ENCODE measurements at places on chromosomes 12 and 14.

DNA sequence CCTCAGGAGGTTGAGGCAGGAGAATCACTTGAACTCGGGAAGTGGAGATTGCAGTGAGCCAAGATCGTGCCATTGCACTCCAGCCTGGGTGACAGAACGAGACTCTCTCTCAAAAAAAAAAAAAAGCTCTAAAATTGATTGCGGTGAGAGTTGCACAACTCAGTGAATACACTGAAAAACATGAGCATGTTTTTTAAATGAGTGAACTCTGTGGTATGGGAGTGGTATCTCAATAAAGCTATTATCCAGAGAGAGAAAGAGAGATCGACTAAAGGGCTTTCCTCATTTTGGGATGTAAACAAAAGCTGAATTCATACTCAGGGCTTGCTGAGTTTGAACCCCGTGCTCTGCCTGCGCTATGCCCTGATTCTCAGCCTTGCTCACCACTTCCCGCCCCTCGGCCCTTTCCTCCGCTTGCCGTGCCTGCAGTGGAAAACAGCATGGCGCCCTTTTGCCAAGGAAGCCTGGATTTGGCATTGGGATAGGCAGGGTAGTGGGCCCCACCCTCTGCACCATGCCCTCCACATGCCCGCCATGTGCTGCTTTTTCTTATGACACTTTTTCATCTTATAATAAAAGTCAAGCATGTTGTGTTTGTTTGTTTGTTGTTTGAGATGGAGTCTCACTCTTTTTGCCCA lies 102.5 kb downstream of the LGMN start:
- DNase-seq: no peak

DNA sequence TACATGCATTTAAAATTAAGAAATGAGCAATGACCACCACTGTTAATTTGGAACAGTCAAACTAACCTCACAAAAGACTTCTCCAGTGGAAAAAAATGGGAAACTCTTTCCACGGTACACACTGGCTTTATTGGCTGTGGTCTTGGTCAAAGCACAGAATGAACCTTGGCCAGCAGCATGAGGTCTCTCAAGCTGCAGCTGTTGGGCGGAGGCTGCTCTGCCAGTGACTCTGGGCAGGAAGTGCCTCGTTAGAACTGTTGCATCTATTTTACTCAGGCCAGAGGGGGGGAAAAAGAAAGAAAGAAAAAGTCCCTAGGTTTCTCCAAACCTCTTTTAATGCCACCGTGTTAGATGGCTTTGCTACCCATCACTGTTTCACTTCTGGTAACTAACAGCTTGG lies 279.8 kb upstream of the DIO2 start:
- no peak for DNase-seq

DNA sequence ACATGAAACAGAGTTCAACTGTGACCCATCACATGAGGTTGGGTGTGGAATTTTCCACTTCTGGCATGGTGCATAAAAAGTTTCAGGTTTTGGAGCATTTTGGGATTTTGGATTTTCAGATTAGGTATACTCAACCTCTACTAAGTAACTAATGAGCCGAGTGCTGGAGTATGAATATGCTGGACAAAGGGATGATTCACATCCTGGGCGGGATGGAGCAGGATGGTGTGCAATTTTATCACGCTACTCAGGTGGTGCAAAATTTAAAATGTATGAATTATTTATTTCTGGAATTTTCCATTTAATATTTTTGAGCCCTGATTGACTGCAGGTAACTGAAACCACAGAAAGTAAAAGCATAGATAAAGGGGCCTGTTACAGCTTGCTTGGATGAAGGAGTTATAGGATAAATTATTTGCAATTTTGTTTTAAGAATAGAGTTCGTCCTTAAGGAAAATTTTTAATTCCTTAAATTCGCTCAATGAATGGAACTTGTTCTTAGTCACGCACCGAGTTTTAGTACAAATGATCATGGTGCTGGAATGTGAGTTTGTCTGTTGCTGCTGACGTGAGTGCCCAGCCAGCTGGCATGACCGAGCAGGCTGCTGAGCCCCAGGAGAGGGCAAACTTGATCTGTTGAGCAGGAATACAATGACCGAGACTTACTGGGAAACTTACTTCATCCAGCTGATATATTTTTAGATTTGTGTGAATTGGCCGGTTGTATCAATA lies 176.3 kb downstream of the ESR2 start:
- no peak for DNase-seq

DNA sequence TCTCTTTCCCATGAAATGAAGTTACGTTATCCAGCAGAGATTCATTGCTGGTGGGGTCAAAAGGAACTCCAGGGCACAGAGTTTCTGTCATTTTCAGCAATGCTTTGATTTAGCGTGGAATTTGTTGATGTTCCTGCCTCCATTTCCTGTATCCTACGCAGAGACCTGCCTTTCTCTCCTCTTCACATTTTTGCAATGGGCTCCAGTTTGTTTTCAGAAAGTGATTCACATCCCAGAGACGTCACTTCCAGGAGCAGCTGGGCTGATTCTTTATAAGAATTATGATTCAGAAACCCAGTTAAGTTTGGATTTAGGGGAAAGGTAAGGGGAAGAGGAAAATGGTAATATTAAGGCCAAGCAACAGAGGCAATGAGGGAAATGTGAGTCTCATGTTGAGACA lies 11.6 kb downstream of the RNASE10 start:
- DNase-seq: no peak

DNA sequence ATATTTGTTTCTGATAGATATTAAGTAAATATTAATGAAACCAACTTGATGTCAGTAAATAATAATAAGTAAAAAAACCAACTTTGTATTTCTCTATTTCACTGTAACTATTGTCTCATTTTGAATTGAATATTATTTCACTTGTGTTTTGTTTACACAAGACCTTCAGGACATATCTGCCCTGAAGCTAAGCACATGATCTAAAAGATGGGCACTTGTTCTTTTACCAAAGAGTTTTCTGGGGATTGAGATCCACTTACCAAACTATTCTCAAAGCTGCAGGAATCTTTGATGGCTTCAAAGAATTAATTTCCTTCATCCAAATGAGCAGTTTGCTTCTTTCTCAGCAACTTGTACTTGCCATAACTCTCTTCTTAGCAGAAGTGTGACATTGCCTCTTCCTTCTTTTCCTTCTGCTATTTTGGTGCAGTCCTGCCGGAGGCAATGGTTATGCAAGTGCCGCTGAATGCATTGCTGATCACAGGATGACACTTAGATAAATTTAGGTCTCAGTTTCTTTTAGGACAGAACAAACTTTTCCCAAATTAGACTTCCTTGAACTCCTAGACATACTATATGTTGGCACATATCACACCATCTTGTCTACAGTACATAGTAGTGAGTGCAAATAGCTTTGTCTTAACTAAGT lies 9.2 kb downstream of the FAR2 start:
- DNase-seq: no peak

DNA sequence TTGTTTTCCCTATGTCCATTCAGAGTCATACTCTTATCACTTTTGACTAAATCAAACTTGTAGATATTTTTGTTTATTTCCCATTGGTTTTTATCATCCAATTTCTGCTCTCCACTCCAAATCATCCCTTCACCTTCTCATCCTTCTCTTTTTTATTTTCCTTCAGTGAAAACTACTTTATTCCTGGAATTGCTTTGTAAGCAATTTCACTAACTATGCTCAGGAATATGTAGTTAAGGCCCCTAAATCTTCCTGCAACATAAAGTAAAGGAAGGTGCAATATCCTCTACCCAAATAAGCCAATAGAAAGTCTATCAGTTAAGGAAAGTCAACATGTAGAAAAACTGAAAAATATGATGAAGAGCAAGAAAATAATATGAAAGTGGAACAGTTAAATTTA lies 308.4 kb downstream of the SEC23A start:
- DNase-seq: no peak

DNA sequence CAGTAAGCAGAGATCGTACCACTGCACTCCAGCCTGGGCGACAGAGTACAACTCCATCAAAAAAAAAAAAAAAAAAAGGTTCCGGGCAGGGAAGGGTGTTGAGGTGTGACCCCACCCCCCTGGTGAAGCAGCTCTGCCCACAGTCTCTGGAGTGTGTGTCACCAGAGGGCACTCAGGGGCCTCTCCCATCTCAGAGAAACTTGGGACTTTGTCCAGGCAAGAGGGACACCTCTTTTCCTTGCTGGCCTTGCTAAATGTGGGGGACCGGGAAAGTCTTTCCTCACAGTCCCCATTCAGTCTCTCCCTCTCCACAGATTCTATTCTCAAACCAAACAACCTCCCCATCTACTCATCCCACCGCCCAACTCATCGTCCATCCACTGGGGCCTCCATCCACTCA lies 43.6 kb downstream of the RFLNA start:
- no peak for DNase-seq

DNA sequence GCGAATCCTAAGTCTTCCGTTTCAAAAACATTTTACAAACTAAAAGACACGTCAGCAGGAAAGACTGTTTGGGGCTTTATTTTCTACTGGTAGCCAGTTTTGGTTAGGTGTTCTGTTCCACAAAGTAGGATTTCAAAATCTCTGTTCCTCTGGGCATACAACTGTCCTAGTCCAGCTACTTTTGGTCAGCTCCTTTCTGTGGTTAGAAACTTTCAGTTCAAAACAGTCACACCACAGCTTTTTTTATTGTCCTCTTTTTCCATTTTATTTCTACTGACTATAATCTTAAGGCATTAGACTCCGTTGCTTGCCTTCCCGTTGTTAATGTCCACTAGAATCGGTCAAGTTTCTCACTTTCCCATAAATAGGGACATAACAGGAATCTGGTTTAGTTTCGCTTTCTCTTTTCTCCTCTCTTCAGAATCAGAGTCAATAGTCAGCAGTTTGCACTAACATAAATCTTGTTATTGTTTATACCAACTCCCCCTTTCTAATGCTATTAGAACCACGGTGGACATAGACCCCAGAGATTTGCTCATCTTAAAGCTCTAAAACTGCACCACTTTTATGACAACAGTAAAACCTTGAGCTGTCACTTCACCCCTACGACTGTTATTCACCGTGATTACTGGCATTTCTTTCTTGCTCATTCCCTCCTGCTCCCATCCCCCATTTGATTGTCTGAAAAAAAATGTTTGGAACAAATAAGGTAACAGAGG lies 41.5 kb upstream of the NPAS3 start:
- DNase-seq: no peak

DNA sequence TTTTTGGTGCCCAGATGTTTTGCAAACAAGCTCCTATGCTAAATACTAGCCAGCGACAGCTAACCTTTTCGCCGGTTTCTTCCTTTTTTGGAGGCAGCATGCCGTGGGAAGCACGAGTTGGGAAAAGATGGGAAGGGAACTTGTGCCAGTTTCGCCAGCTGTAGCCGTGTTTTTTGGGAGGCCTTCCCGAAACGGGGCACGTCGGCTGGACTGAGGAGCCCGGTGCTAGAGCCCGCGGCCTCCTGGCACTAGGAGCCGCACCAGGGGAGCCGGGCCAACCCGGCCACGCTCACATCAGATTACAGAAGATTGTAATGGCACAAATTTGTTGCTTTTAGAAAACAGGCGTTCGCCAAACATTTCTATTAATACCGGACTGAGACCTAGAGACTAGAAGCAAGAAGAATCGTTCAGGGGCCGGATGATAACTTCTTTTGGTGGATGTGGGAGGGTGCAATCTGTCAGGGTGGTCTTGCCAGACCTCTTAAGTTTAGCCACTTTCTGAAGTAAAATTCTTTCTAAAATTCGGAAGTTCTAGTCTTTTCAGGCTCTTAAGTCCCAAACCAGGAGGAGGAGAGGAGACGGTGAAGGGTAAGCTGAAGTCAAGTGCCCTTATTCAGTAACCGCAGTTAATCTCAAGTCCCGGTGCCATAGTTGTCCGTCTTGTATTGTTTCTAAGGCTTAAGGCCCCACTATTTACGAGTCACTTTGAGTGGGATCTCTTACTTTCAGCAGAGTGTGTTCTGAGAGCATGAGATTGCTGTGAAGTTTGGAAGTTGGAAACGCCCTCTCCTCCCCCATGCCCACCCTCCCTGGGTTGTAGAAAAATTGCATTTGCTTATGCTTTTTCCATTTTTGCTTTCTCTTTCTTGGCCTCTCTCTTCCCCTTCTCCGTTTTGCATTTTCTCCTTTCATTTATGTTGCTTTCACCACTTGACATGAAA lies 1.3 kb downstream of the RASSF3 start:
- no peak for DNase-seq

GRCh38 chr12:90987101-90987500 lies 17.7 kb downstream of the EPYC start:
- DNase-seq: no peak

DNA sequence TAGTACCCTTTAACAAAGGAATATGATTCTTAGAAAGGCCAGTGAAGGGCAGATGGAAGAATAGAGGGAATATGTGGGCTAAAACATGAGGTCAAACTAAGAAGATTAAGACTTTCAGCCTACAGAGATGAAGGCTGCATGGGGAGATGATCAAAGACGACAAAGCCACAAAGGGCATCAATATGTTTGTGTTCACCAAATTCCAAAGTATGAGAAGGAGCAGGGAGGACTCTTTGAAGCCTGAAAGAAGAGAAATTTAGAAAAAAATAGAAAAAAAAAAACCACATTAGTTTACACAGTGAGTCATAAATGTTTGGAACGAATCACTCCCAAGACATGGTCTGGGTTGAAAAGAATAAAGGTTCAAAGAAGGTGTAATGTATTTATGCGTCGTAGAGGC lies 131.8 kb downstream of the NEDD1 start:
- no peak for DNase-seq
